ENCODE measurements at places on chromosomes 13 and 19. TPM values are rescaled to one million over a fixed set of nuclear protein-coding genes. Genes with fewer than 3 reads are reported as not detected.

DNA sequence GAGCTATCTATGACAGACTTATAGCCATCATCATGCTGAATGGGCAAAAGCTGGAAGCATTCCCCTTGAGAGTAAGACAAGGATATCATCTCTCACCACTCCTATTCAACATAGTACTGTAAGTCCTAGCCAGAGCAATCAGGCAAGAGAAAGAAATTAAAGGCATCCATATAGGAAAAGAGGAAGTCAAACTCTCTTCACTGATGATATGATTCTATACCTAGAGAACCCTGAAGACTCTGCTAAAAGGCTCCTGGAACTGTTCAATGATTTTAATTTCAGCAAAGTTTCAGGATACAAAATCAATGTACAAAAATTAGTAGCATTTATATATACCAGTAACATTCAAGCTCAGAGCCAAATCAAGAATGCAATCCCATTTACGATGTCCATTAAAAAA lies 21.7 kb upstream of the C1QTNF9B start:
- H3K36me3 ChIP-seq: no peaks in the 10 kb centered on the region
- H3K27me3 ChIP-seq: no peaks in the 10 kb centered on the region
- no peak for DNase-seq
- no peak overlapping the region for H3K27ac ChIP-seq
- H3K4me1 ChIP-seq: no peaks in the 10 kb centered on the region

TMPRSS9 gene
- 0.14 TPM for total RNA-seq

GRCh38 chr19:35731353-35731752 lies 10.9 kb downstream of the IGFLR1 start:
- no peaks in the 10 kb centered on the region for H3K27me3 ChIP-seq
- H3K27ac ChIP-seq: peak overlapping the region; percentile 1
- DNase-seq: peak; percentile 74
- peaks cover 57% of the 10 kb centered on the region for H3K36me3 ChIP-seq
- H3K4me1 ChIP-seq: peaks cover 3% of the 10 kb centered on the region

URAD gene
- total RNA-seq: not detected

MADCAM1 gene
- total RNA-seq: 0.80 TPM

DNA sequence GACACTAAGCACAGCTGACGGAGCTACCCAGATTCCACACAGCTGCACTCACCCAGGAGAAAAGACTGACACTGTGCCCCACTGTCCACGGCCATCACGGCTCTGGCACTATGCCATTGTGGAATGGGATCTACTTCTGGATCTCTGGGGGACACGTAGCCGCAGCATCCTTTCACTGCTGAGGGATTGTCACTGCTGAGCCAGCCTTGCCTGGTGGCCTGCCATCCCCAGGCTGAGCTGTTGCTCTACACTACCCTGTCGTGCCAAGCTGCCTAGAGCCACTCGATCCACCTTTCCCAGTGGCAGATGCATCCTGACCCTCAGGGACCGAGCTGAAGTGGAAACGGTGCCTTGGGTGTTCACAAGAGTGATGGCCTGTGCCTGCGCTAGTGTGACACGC lies 5.0 kb upstream of the LILRB5 start:
- H3K4me1 ChIP-seq: no peaks in the 10 kb centered on the region
- no peaks in the 10 kb centered on the region for H3K36me3 ChIP-seq
- H3K27ac ChIP-seq: no peak overlapping the region
- no peak overlapping the region for H3K4me3 ChIP-seq
- no peaks in the 10 kb centered on the region for H3K27me3 ChIP-seq

GRCh38 chr13:97198753-97199152 lies 23.4 kb upstream of the MBNL2 start:
- no peak overlapping the region for H3K27ac ChIP-seq
- no peak for DNase-seq
- H3K4me1 ChIP-seq: no peaks in the 10 kb centered on the region
- no peak overlapping the region for H3K4me3 ChIP-seq
- no peaks in the 10 kb centered on the region for H3K27me3 ChIP-seq
- H3K36me3 ChIP-seq: no peaks in the 10 kb centered on the region

DNA sequence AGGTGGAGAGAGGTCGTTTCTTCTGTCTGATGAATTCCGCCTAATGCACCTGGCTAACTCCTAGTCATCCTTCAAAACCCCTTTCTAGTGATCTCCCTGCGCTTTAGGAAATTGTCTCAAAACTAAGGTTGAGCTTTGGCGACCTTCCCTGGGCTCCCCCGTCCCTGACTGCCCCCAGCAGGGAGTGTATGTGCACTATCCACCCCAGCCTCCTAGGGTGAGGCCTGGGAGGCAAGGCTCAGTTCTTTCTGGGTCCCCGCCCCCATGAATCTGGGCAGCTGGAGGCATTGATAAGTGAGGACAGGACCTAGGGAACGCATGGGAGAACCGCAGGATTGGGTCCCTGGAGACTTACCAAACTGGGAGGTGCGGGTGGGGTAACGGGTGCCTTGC lies 378 bp downstream of the TLE6 start:
- no peak for DNase-seq
- peaks cover 8% of the 10 kb centered on the region for H3K4me1 ChIP-seq
- no peaks in the 10 kb centered on the region for H3K36me3 ChIP-seq
- H3K4me3 ChIP-seq: peak overlapping the region; percentile 35
- peak overlapping the region; percentile 7 for H3K27ac ChIP-seq

GRCh38 chr13:64993514-64994164 lies 2236.5 kb downstream of the PCDH9 start:
- no peak overlapping the region for H3K4me3 ChIP-seq
- no peaks in the 10 kb centered on the region for H3K27me3 ChIP-seq
- no peak for DNase-seq

TEX29 gene
- total RNA-seq: 1.4 TPM

SOX1 gene
- not detected for total RNA-seq

DNA sequence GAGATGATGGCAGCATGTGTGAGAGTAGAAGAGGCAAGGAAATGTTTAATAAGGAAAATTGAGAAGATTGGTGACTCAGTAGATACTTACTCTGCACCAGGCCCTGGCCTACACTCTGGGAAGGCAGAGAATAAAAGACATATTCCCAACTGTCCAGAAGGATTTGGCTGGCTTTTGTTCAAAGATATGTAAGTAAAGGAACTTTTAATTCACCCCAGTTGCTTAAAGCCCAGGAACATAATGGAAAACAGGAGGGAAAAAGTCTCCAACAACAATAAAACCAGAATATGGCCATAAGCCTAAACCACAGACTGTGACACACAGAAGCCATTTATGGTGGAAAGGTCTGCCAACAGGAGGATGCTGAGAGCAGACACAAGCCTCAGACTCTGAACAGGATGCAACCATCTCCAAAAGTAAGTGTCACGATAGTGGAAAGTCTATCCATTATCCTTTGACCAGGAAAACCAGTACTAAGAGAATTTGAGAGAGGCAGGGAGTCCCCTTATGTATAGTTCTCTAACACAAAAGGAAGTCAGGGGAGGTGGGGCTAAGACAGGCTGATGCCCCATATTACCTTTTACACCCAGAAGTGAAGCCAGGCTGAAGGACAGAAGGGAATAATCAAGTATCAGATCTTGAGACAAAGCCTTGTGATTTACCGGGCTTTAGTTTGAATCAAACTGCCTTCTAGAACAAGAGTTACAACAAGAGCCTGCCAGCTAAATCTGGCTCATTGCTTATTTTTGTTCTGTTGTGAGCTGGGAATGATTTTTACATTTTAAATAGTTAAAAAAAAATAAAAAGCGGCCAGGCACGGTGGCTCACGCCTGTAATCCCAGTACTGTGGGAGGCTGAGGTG lies 169.5 kb upstream of the STARD13 start:
- peak overlapping the region; percentile 3 for H3K27ac ChIP-seq
- DNase-seq: no peak
- H3K36me3 ChIP-seq: no peaks in the 10 kb centered on the region

IFI30 gene
- 20.9 TPM for total RNA-seq

GRCh38 chr19:11191273-11191755 lies 6.0 kb downstream of the KANK2 start:
- DNase-seq: no peak
- no peaks in the 10 kb centered on the region for H3K4me1 ChIP-seq
- H3K4me3 ChIP-seq: no peak overlapping the region

- no peak overlapping the region for H3K27ac ChIP-seq
- no peaks in the 10 kb centered on the region for H3K4me1 ChIP-seq
- no peak for DNase-seq
- no peak overlapping the region for H3K4me3 ChIP-seq
- peaks cover 3% of the 10 kb centered on the region for H3K27me3 ChIP-seq
- no peaks in the 10 kb centered on the region for H3K36me3 ChIP-seq
These were observed 98.2 kb upstream of the MRI1 start for GRCh38 chr19:13666165-13666564.

DNA sequence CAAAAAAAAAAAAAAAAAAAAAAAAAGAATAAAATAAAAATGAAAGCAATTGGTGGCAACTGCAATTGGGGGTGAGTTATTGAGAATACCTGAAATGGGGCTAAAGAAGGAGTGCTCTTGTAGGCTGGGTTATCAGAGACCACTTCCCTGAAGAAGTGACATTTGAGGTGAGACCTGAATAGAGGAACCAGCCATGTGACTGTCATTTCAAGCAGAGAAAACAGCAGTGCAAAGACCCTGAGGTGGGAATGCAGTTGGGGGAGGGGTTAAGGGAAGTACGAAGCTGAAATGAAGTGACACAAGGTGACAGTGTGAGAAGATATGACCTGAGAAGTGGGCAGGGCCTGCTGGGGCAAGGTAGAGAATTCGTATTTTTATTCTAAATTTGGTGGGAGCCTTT lies 4.3 kb upstream of the PALM3 start:
- H3K4me1 ChIP-seq: no peaks in the 10 kb centered on the region
- H3K27ac ChIP-seq: no peak overlapping the region
- no peaks in the 10 kb centered on the region for H3K36me3 ChIP-seq
- DNase-seq: no peak
- no peaks in the 10 kb centered on the region for H3K27me3 ChIP-seq

OR7A5 gene
- total RNA-seq: 0.57 TPM

NFIX gene
- total RNA-seq: 286 TPM

DNA sequence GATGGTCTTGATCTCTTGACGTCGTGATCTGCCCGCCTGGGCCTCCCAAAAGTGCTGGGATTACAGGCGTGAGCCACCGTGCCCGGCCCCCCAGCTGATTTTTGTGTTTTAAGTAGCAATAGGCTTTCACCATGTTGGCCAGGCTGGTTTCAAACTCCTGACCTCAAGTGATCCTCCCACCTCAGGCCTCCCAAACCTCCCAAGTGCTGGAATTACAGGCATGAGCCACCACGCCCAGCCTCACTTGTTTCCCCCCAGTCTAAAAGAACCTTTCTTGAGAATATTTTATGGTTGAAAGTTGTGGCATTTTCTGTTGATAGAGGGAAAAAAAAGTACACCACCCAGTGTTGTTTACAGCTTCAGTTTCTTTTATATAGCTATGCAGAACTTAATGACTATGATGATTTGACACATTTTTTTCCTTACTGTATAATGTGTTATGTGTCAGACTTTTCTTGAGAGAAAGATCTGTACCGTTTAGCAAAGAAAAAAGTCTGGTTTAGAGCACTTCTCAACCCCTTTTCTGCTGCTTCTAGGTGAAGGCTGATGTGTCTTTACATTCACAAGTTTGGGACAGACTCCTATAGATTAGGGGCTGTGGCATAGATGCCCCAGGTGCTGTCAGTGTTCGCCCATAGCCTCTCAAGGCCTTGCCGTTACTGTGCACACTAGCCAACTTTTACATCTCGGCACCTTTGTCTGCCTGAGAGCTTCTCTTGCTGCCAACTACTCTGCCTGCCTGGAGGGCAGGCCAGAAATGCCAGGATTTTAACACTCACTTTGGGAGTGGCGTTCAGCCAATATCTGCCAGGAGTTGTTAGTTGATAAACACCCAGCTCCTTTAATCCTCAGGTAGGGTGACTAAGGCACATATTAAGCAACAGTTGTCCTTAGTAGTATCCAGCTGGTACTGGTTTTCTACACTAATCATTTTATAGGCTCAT lies 33.0 kb downstream of the KCTD4 start:
- DNase-seq: peak; percentile 78
- no peaks in the 10 kb centered on the region for H3K36me3 ChIP-seq
- no peaks in the 10 kb centered on the region for H3K4me1 ChIP-seq
- no peak overlapping the region for H3K4me3 ChIP-seq
- no peak overlapping the region for H3K27ac ChIP-seq

MYO16 gene
- total RNA-seq: 0.14 TPM

CEACAM8 gene
- not detected for total RNA-seq

ZNF90 gene
- total RNA-seq: 4.1 TPM

GRCh38 chr19:1471010-1471514 lies 8.0 kb downstream of the C19orf25 start:
- H3K27me3 ChIP-seq: peaks cover 38% of the 10 kb centered on the region
- DNase-seq: no peak
- H3K4me3 ChIP-seq: peak overlapping the region; percentile 19
- H3K4me1 ChIP-seq: peaks cover 22% of the 10 kb centered on the region
- no peaks in the 10 kb centered on the region for H3K36me3 ChIP-seq

DNA sequence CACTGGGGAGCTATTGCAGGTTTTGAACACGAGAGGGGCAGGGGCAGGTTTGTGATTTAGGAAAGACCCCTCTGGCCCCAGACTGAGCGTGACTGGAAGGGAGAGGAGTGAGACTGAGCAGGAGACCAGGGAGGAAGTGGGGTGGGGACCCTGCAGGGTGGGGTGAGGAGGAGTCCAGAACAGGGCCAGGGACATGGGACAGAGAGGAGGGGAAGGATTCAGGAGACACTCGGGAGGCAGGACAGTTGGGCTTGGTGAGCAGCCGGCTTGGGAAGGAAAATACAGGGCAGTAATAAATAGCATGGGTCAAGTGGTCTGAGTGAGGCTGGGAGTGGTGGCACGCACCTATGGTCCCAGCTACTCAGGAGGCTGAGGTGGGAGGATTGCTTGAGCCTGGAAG lies 9.4 kb downstream of the FOSB start:
- H3K4me1 ChIP-seq: no peaks in the 10 kb centered on the region
- no peaks in the 10 kb centered on the region for H3K36me3 ChIP-seq
- H3K4me3 ChIP-seq: no peak overlapping the region
- no peak for DNase-seq
- no peak overlapping the region for H3K27ac ChIP-seq

GRCh38 chr19:291006-291521 lies at the start of gene PLPP2:
Gene PLPP2 (minus strand): TSS chr19:291403. CDS start chr19:291336, 67 bp downstream.
- H3K27me3 ChIP-seq: no peaks in the 10 kb centered on the region
- peak within 1 kb of the TSS; percentile 44 for H3K4me3 ChIP-seq
- H3K27ac ChIP-seq: peak within 1 kb of the TSS; percentile 83
- peaks cover 8% of the 10 kb centered on the region for H3K4me1 ChIP-seq
- DNase-seq: no peak

- H3K36me3 ChIP-seq: no peaks in the 10 kb centered on the region
- DNase-seq: no peak
- H3K4me3 ChIP-seq: no peak overlapping the region
- no peak overlapping the region for H3K27ac ChIP-seq
These were observed 172.6 kb upstream of the ATXN8OS start for GRCh38 chr13:69935043-69935442.

GRCh38 chr13:52809310-52809769 lies 39.1 kb downstream of the PCDH8 start:
- DNase-seq: peak; percentile 56
- H3K36me3 ChIP-seq: no peaks in the 10 kb centered on the region
- no peaks in the 10 kb centered on the region for H3K27me3 ChIP-seq
- H3K4me3 ChIP-seq: no peak overlapping the region

GSX1 gene
- total RNA-seq: not detected
